Astrocyte (in vitro differentiated cells and primary cell): ENCODE measurements at places on chromosomes 7 and 10. TPM values are rescaled to one million over a fixed set of nuclear protein-coding genes. Genes with fewer than 3 reads are reported as not detected.

Gene SHTN1
- total RNA-seq, result 25.3 and 32.7 TPM in 2 replicates

Gene ANKRD16
- total RNA-seq, result 4.9 TPM in 2 replicates

Gene OR2A7
- total RNA-seq, result 0.62 and 0.64 TPM in 2 replicates

Gene PLCE1
- 0.58 and 0.84 TPM in 2 replicates for total RNA-seq

- H3K4me3 ChIP-seq, result no peak overlapping the region
- no peak overlapping the region for H3K27ac ChIP-seq
- H3K4me1 ChIP-seq, result no peaks in the 10 kb centered on the region
Observed at GRCh38 chr7:82469207-82469606, 25.6 kb upstream of the CACNA2D1 start.

DNA sequence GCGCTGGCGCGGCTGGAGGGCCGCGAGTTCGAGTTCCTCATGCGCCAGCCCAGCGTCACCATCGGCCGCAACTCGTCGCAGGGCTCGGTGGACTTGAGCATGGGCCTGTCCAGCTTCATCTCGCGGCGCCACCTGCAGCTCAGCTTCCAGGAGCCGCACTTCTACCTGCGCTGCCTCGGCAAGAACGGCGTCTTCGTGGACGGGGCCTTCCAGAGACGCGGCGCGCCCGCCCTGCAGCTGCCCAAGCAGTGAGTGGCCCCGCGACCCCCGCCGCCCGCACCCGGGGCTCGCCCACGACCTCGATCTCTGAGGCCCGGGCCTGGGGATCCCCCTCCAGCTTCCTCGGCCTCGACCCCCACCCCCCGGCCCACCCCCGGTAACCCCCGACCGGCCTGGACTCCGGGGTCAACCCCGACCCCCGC lies 537 bp downstream of the FOXK1 start:
- H3K4me1 ChIP-seq, result peaks cover 23% of the 10 kb centered on the region
- peak overlapping the region; percentile 82 for H3K27ac ChIP-seq
- DNase-seq, result peak; percentile 41
- H3K36me3 ChIP-seq, result no peaks in the 10 kb centered on the region
- peak overlapping the region; percentile 86 for H3K4me3 ChIP-seq
- H3K27me3 ChIP-seq, result no peaks in the 10 kb centered on the region

DNA sequence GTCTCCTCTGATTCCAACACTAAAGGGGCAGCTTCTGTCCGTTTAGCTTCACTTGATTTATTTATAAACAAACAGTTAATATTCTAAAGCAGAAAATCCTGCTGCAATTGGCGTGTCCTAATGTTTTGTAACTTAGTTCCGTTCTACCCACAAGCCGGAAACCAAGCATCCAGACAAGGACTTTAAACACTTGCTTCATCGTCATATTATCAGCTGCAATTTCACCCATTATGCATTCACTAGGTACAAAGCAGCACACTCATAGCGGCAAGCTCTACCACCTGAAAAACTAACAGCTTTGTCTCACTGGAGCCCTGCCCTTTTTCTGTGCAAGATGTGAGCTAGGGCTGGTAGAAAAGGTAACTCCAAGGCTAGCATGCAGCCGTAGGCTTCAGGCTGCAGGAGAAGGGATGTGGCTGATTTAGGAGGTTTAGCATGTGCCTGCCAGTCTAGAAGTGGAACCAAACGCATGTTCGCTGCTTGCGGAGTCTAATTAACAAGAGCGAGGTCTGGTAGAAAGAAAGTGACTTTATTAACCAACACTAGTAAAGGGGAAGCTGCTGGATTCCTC lies 43.7 kb upstream of the BPGM start:
- H3K36me3 ChIP-seq, result no peaks in the 10 kb centered on the region
- no peaks in the 10 kb centered on the region for H3K4me1 ChIP-seq
- no peaks in the 10 kb centered on the region for H3K27me3 ChIP-seq

DNA sequence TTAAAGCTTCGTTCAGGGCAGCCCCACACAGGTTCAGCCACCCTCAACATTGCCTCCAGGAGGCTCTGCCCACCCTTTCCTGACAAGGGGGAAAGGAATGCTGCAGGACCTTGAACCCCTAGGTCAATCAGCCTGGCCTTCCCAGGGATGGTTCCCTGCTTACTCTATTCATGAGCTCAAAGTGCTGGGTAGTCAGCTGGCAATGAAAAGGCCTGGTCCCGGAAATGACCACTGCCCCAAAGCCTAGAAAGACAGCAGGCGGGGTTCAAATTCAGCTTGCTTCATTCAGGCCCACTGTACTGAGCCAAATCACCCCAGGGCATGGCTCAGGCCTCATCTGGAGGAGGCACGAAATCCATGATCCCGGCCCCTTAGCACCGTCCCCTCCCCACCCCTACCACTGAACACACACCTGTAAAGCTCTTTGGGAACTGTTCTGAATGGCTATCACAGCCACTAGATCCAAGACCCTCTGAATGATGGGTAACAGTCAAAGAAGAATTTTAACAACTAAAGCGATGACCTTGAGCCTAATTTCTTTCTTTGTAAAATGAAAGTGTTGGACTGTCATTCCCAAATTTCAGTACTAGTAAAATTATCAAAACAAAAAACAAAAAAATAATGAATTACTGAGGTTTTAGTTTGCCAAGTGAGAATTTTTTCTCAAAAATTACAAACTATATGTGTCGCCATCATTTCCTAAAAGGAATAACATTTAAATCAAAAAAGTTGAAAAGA lies 1.0 kb downstream of the URGCP start:
- no peaks in the 10 kb centered on the region for H3K36me3 ChIP-seq
- H3K27me3 ChIP-seq, result no peaks in the 10 kb centered on the region
- H3K4me3 ChIP-seq, result peak overlapping the region; percentile 71
- DNase-seq, result no peak
- H3K4me1 ChIP-seq, result peaks cover 13% of the 10 kb centered on the region

GRCh38 chr7:37430640-37431039 lies 18.0 kb downstream of the ELMO1 start:
- no peak overlapping the region for H3K4me3 ChIP-seq
- no peaks in the 10 kb centered on the region for H3K4me1 ChIP-seq
- no peak overlapping the region for H3K27ac ChIP-seq
- no peaks in the 10 kb centered on the region for H3K36me3 ChIP-seq
- H3K27me3 ChIP-seq, result no peaks in the 10 kb centered on the region

- no peak overlapping the region for H3K4me3 ChIP-seq
- H3K36me3 ChIP-seq, result no peaks in the 10 kb centered on the region
- no peak for DNase-seq
- H3K27ac ChIP-seq, result no peak overlapping the region
- H3K27me3 ChIP-seq, result no peaks in the 10 kb centered on the region
Observed at GRCh38 chr7:131067220-131067619, 260.5 kb upstream of the MKLN1 start.

DNA sequence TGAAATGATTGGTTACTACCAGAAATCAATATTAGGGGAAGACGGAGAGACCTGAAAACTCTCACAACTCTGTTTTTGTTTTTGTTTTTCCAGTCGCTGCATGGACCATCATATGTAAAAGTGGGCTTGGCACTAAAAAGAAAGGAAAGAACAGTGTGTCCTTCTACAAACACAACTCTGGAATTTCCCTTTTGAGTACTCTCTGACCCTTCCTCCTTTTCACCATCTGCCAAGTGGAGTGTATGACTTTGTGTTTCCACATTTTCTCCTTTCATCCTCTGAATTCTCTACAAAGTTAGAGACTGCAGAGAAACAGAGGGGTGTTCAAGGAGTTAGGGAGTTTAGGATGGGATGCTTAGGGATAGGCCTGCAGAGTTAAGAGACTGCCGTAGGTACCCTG lies 92.0 kb downstream of the MDFIC start:
- DNase-seq, result no peak
- H3K27ac ChIP-seq, result no peak overlapping the region
- peaks cover 4% of the 10 kb centered on the region for H3K4me1 ChIP-seq

DNA sequence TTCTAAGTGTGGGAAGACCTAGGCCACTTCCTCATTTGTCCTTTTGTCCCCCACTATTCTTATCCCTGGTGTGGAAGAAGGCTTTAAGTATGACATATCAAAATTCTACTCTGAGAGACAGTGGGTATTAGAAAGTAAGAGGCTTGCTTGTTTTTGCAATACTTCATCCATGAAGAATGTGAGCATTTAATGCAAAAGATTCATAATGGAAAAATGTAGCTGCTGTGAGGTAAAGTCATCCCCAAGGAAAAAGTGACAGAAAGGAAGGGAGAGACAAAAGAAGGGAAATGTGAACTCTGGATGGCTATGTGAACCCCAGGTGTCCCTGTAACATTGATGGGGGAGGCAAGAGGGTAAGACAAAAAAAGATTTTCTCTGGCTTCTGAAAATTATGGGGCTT lies 607.5 kb downstream of the SORCS1 start:
- peak; percentile 59 for DNase-seq
- H3K4me3 ChIP-seq, result no peak overlapping the region
- no peaks in the 10 kb centered on the region for H3K36me3 ChIP-seq

- H3K4me1 ChIP-seq, result no peaks in the 10 kb centered on the region
- H3K27ac ChIP-seq, result no peak overlapping the region
- H3K27me3 ChIP-seq, result no peaks in the 10 kb centered on the region
- DNase-seq, result no peak
- H3K36me3 ChIP-seq, result peaks cover 8% of the 10 kb centered on the region
- no peak overlapping the region for H3K4me3 ChIP-seq
Observed at GRCh38 chr10:58209669-58210068, 58.0 kb downstream of the IPMK start.

DNA sequence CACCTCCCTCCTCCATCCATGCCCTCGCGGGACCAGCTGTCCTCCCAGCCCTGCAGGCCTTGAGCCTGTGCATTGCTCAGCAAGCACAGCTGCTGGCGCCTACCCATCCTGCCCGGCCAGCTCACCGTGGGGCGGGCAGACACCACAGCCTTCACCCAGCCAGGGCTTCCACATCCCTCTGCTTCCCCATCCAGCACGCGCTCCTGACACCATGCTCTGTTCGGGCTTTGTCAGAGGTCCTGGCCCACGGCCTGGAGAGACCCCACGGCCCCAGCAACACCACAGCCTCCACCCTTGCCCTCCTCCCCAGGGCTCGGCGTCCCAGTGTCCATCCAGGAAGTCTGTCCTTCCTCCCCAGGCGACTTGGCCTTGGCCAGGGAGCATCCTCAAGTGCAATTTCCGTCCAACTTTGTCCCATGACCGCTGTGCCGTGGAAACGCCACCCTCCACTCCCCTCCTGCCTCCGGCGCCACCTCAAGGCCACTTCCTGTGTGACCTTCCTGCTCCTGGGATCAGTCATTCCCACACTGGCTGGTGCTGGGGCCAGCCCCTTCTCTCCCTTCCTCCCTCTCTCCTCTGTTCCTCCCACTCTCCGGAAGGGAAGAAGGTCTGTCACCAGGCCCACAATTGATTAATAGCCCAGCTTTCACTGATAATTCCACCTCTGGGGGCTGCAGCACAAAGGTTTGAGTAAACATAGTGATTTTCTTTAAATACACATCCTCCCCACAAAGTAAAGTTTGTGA lies 71.5 kb upstream of the SMNDC1 start:
- H3K4me3 ChIP-seq, result no peak overlapping the region
- no peaks in the 10 kb centered on the region for H3K27me3 ChIP-seq
- peaks cover 14% of the 10 kb centered on the region for H3K4me1 ChIP-seq

GRCh38 chr7:146146831-146147486 lies 30.4 kb downstream of the CNTNAP2 start:
- H3K27ac ChIP-seq, result peak overlapping the region; percentile 51
- H3K4me3 ChIP-seq, result peak overlapping the region; percentile 13
- H3K27me3 ChIP-seq, result no peaks in the 10 kb centered on the region
- DNase-seq, result peak; percentile 69
- peaks cover 4% of the 10 kb centered on the region for H3K4me1 ChIP-seq
- H3K36me3 ChIP-seq, result no peaks in the 10 kb centered on the region

- H3K27me3 ChIP-seq, result no peaks in the 10 kb centered on the region
- no peak overlapping the region for H3K27ac ChIP-seq
- no peaks in the 10 kb centered on the region for H3K36me3 ChIP-seq
Observed at GRCh38 chr10:108454224-108454623, 1289.7 kb upstream of the SORCS1 start.

GRCh38 chr10:34705563-34705962 lies 109.5 kb downstream of the PARD3 start:
- H3K27ac ChIP-seq, result no peak overlapping the region
- peaks cover 10% of the 10 kb centered on the region for H3K4me1 ChIP-seq
- no peaks in the 10 kb centered on the region for H3K27me3 ChIP-seq
- DNase-seq, result no peak

DNA sequence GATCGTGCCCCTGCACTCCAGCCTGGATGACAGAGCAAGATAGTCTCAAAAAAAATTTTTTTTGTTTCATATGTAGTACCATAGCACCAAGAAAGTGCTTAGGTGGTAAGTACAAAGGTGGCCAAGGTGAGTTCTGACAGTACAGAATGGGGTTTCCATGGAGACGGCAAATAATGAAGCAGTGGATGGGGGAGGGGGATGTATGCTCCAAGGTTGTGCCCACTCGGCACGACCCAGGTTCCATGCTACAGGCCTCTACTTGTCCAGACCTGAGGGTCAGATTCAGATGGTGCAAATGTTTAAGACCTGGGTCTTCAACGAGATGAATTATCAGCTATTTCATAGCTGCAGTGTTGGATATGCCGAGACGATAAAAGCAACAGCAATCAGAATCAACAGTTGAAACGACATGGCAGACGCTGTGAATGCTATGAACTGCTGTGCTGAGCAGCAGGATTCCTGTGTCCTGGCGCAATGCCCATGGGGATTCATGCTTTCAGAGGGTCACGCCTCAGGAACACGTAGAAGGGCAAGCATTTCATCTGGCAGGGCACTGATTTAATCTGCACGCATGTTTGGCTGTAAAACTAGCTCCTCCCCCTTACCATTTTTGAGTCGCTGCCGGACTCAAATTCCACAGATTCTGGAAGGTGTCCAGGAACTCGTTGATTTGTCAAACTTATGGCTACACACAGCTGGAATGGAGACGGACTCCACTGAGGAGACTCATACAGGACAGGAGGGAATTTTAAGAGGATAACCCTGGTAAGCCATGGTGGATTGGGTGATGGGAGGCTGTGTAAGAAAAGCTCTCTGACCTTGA lies 256.5 kb downstream of the FRMD4A start:
- H3K4me3 ChIP-seq, result peak overlapping the region; percentile 34
- peak overlapping the region; percentile 76 for H3K27ac ChIP-seq
- DNase-seq, result peak; percentile 99
- no peaks in the 10 kb centered on the region for H3K36me3 ChIP-seq
- H3K27me3 ChIP-seq, result no peaks in the 10 kb centered on the region

GRCh38 chr10:114053946-114054345 lies 10.3 kb downstream of the ADRB1 start:
- H3K36me3 ChIP-seq, result no peaks in the 10 kb centered on the region
- peaks cover 14% of the 10 kb centered on the region for H3K27me3 ChIP-seq
- H3K4me1 ChIP-seq, result no peaks in the 10 kb centered on the region
- H3K27ac ChIP-seq, result no peak overlapping the region

- H3K4me1 ChIP-seq, result no peaks in the 10 kb centered on the region
- no peak for DNase-seq
- peaks cover 81% of the 10 kb centered on the region for H3K36me3 ChIP-seq
- H3K27ac ChIP-seq, result no peak overlapping the region
- no peak overlapping the region for H3K4me3 ChIP-seq
Observed at GRCh38 chr7:30605832-30606231, 11.2 kb downstream of the GARS1 start.

- H3K4me1 ChIP-seq, result no peaks in the 10 kb centered on the region
- peaks cover 16% of the 10 kb centered on the region for H3K36me3 ChIP-seq
- H3K4me3 ChIP-seq, result no peak overlapping the region
- DNase-seq, result peak; percentile 16
- H3K27me3 ChIP-seq, result no peaks in the 10 kb centered on the region
- H3K27ac ChIP-seq, result no peak overlapping the region
Observed at GRCh38 chr7:127995156-127995880, 35.9 kb downstream of the LRRC4 start.

- DNase-seq, result no peak
- no peak overlapping the region for H3K4me3 ChIP-seq
- no peaks in the 10 kb centered on the region for H3K4me1 ChIP-seq
Observed at GRCh38 chr10:121448766-121449421, 149.3 kb downstream of the FGFR2 start.
